ENCODE measurements at places on chromosomes 2 and 18.

- DNase-seq: no peak
These were observed 23.1 kb upstream of the DSG3 start for GRCh38 chr18:31424383-31424988.

- DNase-seq: no peak
These were observed 138.7 kb downstream of the WDR7 start for GRCh38 chr18:56789889-56790180.

DNA sequence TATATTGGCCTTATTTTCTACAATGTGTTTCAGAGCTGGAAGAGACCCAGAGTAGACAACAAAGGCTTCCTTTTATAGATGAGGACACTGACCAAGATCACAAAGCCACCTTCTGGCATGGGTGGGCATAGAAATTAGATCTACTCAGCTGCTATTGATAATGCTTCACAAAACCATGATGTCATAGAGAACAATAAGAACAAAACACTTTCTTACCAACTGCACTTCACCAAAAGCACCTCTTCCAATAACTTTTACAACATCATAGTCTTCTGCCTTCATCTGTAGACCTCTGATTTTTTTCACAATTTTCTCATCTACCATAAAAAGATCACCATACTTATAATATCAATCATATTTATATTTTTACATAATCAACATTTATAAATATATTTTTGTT, 58.1 kb downstream of the ROCK2 start:
- no peak for DNase-seq

GRCh38 chr2:212254339-212254738, 284.3 kb downstream of the ERBB4 start:
- DNase-seq: no peak

DNA sequence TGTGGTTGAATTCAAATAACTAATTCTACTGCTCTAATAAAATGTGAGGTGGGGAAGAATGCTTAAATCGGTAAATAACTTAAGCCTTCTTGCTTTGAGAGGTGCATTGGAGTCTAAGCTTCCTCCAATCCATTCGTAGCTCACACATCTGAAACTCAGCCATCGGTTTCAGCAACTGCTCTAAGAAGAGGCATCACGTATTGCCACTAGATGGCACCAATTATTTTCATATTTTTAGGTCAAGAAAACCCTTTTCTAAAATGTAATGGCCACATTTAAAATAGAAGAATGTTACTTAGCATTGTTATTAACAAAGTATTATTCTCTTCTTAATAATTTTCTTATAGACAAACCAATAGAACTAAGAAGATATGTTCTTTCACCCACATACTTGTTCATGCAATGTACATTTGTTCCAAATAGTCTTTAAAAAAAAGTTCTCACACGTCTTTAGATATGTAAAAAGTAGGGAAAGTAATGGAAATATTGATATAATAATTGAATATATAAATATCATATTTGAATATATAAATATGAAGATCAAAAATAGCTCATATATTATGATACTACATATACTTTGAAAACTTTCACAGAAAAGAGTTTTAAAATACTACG, 229.8 kb downstream of the CCDC178 start:
- no peak for DNase-seq

DNA sequence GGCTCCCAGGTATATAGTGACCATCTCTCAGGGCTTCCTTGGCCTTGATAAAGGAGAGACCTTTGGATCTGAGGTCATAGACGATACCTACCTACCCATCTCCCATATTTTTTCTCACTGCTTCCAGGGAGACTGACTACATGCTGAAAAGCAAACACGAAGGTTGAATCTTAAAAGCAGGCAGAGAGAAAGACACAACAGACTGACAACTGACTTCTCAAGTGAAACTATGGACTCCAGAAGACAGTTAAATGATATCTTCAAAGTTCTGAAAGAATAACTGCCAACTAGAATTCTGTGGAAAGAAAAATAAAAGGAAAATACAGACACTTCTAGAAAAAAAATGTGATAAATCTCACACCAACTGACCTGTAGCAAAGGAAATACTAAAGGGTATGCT, 76.5 kb upstream of the HAAO start:
- no peak for DNase-seq

GRCh38 chr2:166338831-166339339, 36.9 kb downstream of the SCN9A start:
- DNase-seq: no peak

- no peak for DNase-seq
These were observed 67.0 kb upstream of the TCF7L1 start for GRCh38 chr2:85066006-85066740.

GRCh38 chr2:28981620-28982376, 700 bp downstream of the TOGARAM2 start:
- no peak for DNase-seq

DNA sequence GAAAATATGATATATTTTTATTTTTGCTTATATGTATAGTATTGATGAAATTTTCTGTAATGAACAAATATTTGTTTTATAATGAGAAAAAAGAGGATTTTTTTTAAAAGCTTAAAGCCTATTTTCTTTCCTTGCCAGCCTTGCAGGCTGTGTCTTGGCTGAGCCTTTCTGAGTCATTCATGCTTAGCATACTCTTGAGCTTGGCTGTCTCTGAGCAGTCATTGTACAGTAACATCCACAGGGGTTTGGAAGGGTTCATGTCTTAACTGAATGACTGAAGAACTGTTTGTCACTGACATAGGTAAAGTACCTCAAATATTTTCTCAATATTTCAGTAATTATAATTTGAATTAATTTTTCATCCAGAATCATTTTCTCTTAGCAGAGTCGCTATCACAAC, 49.3 kb downstream of the GPR39 start:
- no peak for DNase-seq

- DNase-seq: no peak
These were observed 82.4 kb downstream of the MTCL1 start for GRCh38 chr18:8787794-8788193.

GRCh38 chr2:42967959-42968674, 175.7 kb upstream of the HAAO start:
- no peak for DNase-seq

DNA sequence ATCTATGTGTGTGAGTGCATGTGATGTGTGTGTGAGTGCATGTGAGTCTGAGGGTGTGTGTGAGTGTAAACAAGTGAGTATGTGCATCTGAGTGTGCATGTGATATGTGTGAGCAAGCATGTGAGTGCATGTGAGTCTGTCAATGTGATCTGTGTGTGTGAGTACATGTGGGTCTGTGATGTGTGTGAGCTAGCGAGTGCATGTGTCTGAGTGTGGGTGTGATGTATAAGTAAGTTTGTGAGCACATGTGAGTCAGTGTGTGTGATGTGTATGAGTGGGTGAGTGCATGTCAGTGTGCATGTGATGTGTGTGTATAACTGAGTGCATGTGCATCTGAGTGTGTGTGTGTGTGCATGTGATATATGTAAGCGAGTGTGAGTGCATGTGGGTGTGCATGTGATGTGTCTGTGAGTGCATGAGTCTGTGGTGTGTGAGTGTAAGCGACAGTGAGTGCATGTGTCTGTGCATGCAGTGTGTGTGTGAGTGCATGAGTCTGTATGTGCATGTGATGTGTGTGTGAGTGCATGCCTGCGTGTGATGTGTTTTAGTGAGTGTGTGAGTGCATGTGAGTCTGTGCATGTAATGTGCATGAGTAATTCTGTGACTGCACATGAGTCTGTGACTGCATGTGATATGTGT, 44.1 kb downstream of the COPS8 start:
- no peak for DNase-seq

DNA sequence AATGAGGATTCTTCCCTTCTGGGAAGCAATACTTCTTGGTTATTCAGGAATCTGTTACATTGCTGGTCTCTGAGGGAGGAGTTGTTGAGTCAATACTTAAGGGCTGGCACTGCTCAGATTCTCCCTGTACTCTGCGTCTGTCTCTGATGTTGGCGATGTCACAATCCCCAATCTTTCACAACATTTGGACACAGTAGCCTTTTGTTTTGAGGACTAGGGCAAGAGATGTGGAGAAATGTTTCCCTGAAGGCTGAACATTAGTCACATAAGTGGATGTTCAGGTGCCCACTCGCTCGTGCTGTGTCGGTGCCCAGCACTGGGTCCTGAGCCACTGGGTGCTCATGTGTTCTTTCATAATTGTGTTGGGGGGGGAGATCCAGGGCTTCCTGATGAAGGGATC, 55.0 kb downstream of the MAPK4 start:
- DNase-seq: no peak

- peak; percentile 14 for DNase-seq
These were observed 82.2 kb downstream of the CHRNA1 start for GRCh38 chr2:174682007-174682577.

GRCh38 chr2:31909661-31910060, 101.1 kb downstream of the MEMO1 start:
- DNase-seq: no peak

GRCh38 chr18:4077721-4078120, 377.4 kb downstream of the DLGAP1 start:
- DNase-seq: no peak

- no peak for DNase-seq
These were observed 263.7 kb downstream of the ETAA1 start for GRCh38 chr2:67660871-67661270.

DNA sequence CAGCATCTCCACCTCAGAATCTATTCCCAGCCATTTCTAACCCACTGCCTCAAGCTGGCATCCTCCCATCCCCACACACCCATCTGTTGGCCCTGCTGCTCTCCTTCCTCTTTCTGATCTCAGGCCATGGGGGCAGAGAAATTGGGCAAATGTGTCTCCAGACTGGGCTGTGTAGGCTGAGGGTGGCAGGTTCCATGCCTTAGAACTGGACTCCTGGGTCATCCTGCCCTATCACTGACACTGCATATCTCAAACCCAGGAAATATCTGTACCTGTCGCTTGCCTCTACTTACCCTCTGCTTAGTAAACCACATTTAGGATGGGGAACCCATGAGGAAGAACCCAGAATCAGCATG, 1.8 kb downstream of the WNT10A start:
- DNase-seq: no peak

DNA sequence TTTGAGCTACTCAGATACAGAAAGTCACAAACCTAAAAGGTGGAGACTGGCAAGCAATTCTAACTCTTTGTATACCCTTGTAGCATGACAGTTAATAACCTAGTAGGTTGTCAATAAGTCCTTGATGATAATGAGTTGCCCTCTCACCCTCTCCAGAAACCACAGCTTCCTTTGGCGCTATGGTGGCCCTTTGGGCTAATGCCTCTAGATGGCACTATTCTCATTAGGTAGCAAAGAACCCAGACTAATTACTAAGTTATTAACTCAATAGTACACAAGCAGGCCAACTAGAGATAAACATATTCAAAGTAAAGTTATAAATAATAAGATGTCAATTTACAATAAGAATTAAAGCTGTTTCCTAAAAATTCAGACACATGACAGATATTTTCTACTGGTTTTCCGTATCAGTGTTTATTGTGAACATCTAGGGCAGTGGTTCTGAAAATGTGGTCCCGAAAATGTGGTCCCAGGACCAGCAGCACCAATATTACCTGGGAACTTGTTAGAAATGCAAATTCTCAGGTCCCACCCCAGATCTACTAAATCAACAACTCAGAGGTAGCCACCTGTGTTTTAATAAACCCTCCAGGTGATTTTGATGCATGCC, 41.1 kb downstream of the LDAH start:
- peak; percentile 18 for DNase-seq

DNA sequence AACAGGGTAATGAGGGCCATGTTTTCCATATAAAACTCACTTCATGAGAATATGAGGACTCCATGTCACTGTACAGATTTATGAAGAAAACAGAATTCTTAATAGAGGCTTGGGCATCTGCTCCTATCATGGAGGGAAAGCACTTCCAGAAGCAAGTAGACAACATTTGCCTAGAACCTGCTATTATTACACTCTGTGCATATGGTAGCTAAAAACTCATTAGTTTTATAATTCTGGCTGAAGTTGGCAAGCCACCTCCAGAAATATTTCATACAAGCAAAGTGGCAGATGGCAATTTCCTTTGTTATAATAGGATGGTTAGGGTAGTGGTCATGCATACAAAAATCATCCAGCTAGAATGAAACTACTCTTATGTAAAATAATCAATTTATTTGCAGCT, 65.8 kb upstream of the TLK1 start:
- no peak for DNase-seq

DNA sequence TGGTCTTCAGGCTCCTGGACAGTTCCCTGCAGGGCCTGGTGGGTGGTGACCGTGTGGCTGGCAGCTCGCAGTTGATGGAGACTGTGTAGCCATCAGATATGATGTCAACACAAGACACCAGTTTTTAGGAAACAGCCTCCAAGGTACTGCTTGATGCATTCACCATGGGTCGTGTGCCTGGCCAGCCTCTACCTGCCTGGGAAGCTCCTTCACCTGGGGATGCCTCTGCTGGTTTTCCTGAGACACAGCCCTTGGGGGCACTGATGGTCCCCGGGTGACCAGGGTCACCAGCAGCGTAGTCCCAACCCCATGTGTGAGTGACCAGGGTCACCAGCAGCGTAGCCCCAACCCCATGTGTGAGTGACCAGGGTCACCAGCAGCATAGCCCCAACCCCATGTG, 33.6 kb upstream of the KCNG2 start:
- DNase-seq: no peak

DNA sequence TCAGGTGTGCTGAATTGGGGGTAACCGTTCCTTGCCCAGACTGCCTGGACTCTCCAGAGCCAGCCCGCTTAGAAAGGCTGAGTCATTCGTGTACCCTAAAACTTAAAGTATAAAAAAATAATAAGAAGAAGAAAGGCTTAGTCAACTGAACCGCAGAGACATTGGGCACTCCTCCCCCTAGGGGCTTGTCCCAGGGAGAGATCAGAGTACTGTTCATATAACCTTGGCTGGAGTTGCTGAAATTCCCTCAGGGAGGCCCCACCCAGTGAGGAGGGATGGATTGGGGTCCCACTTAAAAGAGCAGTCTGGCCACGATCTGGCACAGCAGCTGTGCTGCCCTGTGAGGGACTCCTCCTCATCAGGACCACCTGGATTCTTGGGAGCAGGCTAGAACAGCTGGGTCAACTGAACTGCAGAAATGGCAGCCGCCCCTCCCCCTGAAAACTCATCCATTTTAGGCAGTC, 37.2 kb downstream of the ANKRD12 start:
- DNase-seq: no peak

- DNase-seq: no peak
These were observed 847.3 kb upstream of the ACVR2A start for GRCh38 chr2:146997488-146997887.

GRCh38 chr2:42969231-42970150, 177.1 kb upstream of the HAAO start:
- no peak for DNase-seq

GRCh38 chr18:30991397-30991796, 51.1 kb downstream of the DSC3 start:
- no peak for DNase-seq
